Fibroblast of skin of abdomen (primary cell): ENCODE measurements at places on chromosomes 3 and 15.

DNA sequence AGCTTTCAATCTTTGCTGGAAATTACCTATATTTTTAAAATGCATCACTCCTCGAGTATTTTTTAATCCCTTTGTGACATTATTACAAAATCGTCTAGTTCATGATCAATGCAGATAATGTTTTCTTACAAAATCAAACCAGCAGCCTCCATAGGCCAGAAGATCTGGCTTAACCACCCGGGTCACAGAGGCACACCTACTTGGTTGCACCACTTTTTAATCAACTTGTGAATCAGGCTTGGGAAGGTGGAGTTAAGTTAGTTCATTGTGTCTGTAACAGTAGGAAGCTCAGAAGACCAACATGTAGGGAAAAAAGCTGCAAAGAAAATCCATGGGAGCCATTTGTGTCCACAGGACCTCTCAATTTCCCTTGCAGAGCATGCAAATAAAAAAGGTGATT lies 148.0 kb downstream of the TP63 start:
- no peak for DNase-seq

GRCh38 chr15:57559875-57560274 lies 31.8 kb upstream of the MYZAP start:
- peak; percentile 25 for DNase-seq

- peak; percentile 32 for DNase-seq
Measured at GRCh38 chr15:65804252-65804931, 12.3 kb upstream of the DENND4A start.

DNA sequence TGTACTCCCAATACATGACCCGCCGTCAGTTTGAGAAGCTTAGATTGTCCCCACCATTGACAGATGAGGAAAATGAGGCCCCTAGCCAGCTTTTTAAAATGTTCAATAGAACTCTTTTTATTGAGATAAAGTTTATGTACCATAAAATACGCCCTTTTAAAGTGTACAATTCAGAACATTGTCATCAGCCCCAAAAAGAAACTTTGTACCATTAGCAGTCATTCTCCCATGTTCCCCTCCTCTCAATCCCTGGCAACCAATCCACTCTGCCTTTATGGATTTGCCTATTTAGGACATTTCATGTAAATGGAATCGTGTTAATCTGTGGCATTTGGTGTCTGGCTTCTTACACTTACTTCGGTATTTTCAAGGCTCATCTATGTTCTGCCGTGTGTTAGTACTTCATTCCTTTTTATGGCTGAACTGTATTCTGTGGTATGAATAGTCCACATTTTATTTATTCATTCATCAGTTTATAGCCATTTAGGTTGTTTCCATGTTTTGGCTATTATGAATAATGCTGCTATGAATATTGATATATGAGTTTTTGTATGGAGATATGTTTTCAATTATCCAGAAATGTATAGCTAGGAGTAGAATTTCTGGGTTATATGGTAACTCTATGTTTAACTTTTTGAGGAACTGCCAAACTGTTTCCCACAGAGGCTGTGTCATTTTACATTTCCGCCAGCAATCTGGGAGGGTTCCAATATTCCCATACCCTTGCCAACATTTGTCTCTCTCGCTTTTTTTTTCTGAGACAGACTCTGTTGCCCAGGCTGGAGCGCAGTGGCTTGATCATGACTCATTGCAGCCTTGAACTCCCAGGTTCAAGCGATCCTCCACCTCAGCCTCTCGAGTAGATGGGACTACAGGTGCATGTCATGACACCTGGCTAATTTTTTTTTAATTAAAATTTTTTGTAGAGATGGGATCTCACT lies 15.3 kb upstream of the PTPN23 start:
- DNase-seq: peak; percentile 91

GRCh38 chr15:49155834-49156627 lies 632 bp upstream of the COPS2 start:
- DNase-seq: peak; percentile 27

- no peak for DNase-seq
Measured at GRCh38 chr3:38549957-38550840, 54.1 kb downstream of the EXOG start.

DNA sequence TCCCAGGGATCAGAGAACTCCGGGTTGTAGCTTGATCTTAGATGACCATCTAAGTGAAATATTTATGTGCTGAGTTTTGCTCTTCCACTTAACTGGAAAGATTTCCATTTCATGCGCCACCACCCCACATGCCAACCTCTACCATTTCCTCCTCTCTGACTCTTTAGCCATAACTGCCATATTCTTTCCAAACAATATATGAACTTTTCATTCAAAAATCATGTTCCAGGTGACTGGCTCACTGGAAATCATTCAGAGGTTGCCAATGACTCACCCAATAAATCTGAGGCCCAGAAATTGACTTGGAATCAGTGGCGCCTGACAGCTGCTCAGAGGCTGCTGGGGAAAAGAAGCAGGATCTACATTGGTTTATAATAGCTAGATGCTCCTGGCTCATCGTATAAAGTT lies 31.6 kb upstream of the FAM174B start:
- no peak for DNase-seq

GRCh38 chr15:69858456-69858855 lies 239.3 kb downstream of the TLE3 start:
- no peak for DNase-seq

DNA sequence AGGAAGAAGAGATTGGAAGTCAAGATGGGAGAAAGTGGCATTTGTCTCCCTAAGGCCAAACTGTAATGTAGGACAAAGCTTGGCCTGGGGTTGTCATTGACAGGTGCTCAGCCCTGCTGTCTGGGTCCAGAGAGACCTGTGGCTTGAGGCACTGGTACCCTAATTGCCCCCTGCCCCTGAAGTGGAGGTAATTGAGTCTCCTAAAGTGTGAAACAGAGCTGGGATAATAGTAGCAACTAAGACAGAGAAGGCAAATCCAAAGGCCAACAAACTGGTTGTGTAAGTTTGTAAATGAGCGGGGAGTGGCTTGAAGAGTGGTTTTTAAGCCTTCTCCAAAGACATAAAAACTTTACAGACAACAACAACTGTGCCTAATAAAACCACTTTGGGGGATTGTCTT lies 264.2 kb upstream of the ROPN1 start:
- no peak for DNase-seq

DNA sequence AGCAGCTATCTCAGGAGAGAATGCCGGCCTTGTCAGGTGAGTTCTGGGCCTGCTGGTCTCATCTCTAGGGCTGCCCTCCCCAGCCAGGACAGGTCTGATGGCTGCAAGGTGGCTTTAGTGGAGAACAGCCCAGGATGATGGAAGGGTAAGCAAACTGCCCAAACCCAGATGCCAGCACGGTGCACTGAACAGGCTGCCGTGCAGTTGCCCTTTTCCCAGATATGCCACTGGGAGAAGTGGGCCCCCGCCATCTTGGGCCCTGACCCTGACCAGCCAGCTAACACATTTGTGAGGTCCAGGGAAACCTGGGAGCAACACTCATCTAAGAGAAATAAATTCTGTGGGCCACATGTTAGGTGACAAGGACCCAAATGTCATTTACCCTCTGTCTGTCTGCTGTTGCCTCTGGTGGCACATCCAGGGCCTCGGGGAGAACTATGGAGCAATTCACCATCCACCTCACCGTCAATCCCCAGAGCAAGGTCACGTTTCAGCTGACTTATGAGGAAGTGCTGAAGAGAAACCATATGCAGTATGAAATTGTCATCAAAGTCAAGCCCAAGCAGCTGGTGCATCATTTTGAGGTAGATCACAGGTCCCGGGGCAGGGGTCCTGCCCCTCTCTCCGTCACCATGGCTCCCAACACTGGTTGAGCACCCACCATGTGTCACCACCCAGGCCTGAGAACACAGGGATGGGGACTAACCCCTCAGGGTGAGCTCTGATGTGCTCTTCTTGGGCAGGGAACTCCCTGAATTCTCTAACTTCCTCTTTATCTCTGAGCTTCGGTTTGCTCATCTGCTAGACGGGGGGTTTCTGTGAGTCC lies 1.8 kb downstream of the ITIH1 start:
- no peak for DNase-seq

- DNase-seq: no peak
Measured at GRCh38 chr3:186235554-186235953, 126.5 kb downstream of the DGKG start.

DNA sequence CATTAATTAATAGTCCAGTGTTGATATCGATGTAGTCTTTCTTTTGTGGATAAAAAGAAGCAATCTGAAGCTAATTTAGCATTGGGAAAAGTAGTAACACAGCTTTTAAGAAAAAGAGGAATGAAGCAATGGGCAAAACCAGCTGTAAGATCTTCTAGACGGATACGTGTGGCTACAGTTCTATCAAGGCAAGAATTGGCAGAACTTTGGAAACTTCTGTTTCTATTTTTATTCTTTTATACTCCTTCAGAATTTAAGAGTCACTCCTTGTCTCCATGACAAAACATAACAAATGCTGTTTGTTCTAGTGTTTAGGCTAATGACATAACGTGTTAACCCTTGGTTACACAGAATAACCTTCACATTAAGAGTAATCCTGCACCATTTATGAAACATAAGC lies 289.2 kb downstream of the ROBO2 start:
- no peak for DNase-seq

GRCh38 chr3:119508172-119508845 lies 10.0 kb downstream of the TIMMDC1 start:
- no peak for DNase-seq
